SK-N-MC (cell line): ENCODE measurements at places on chromosomes 11 and 22.

DNA sequence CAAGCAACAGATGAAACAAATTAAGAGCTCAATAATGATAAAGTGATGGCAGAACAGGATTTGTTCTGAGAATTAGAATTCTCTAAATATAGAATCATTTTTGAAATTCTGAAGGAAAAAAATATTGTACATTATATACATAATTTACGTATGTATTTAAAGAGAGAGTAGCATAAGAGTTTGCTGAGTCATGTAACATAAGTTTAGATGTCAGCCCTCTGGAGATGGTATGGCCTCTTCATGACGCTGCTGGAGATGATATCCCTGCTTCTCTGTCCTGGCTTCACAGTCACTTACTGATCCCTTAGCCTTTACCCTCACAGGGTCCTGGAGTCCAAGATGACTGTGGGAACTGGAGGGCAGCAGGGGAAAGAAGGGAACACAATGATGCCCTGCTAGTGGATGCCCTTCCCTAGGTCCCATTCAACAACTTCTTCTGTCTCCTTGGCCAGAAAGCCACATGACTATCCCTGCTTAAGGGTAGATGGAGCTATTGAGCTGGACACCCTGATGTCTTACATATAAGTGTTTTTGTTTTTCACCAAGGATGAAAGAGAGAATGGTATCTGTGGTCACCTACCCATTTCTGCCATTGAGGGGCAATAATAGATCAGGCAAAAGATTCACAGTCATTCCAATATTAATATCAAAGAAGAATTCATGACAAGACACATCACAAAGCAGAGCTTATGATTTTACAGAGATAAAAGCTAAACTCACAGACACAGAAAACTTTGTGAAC is 753.1 kb downstream of the TBC1D22A start:
- DNase-seq: no peak

DNA sequence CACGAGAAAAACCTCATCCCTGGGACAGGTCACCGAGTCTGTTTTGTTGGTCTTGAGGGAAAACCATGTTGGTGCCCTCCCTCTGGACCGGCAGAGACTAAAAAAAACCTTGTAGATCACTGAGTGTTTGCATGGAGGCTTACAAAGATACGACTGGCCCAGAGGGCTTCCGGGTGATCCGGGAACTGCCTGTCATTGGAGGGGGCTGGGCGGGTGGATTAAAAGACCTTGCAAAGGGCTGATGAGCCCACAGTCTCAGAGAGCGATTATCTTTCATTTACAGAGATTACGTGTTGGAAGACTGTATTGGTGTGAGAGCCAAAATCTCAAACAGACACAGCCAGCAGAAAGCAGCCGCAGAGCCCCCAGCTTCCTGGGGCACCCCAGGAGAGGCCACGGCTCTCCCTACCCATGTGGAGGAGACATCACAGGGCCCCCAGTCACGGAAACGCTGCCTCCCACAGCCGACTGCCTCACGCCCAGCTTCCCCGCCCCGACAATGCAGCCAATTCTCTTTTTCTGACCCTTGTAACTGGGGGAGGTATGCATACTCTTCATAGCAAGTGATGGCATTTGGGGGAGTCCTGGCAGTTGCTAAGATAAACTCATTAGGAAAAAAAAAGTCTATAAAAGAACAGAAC is 426.4 kb downstream of the CTTN start:
- no peak for DNase-seq

- DNase-seq: no peak
These were observed 147.9 kb downstream of the C11orf91 start for GRCh38 chr11:33552756-33553155.

GRCh38 chr22:26751217-26751616 is 93.8 kb downstream of the MIAT start:
- DNase-seq: no peak

DNA sequence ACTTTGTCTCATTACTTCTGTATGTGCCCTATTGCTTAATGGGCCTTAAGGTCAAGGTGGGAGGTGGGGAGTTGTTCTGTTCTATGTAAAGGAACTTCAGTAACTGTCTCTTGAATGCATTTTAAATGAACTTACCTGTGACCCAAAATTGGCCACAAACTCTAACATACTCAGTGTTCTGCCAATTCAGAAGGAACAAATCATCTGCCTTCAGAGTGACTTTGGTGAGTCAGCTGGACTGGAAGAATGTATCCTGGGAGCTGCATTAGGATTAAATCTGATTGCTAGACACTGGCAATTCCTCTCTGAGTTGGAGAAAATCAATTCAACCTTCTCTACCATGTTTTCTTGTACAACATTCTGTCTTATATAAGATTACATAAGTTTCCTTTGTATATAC is 1104.8 kb downstream of the DLG2 start:
- DNase-seq: no peak

GRCh38 chr11:127631974-127632373 is 631.4 kb upstream of the KIRREL3 start:
- DNase-seq: no peak

GRCh38 chr22:43293655-43294392 is 49.3 kb downstream of the SCUBE1 start:
- DNase-seq: no peak

- no peak for DNase-seq
These were observed 812.2 kb upstream of the LUZP2 start for GRCh38 chr11:23684701-23685100.

GRCh38 chr22:36790648-36791047 is 14.7 kb upstream of the IFT27 start:
- DNase-seq: no peak

DNA sequence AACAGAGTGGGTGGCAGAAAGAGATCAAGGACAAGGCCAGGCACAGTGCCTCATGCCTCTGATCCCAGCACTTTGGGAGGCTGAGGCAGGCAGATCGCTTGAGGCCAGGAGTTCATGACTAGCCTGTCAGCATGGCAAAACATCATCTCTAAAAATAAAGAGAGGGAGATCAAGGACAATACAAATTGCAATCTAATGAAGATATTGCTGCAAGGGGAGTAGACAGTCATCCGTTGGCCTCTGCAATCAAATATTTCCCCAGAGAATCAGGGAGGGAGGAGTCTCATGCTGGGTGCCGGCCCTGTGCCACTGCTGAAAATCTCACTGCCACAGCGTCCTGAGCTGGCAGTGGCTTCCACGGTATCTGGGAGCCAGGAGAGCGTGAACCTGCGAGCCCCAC is 19.4 kb upstream of the IL17RA start:
- DNase-seq: no peak

- DNase-seq: no peak
These were observed 615.9 kb upstream of the FAT3 start for GRCh38 chr11:91608677-91609076.

DNA sequence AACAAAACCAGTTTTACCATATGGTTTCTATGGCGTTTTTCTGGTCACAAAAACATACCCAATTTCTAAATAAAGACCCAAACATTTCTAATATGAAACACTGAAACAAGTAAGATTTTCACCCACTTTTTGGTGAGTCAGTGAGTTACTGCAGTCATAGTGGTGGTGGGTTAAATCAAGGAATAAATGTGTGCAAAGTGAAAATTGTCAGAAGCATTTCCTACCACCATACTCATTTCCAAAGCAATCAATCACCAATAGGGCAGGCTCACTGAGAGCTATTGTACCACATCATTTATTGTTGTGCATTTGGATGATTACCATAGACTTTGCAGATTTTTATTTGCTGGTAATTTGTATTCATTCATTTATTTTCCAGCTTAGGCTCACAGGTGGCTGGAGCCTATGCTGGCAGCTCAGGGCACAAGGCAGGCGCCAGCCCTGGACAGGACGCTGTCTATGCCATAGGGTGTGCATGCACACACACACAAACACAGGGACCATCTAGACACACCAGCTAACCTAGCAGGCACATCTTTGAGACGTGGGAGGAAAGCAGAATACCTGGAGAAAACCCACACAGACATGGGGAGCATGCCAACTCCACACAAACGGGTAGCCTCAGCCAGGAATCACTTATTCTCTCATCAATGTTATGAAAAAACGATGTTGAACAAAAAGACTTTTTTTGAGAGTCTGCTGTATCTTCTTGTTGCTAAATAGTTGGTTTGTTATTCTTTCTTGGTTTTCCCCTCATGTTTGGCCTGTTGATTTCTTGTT is 5.1 kb downstream of the FAM118B start:
- no peak for DNase-seq

- no peak for DNase-seq
These were observed 86.6 kb downstream of the DGCR2 start for GRCh38 chr22:19035474-19036228.

GRCh38 chr11:83793310-83793709 is 507.1 kb upstream of the CCDC90B start:
- no peak for DNase-seq

GRCh38 chr11:103987629-103988594 is 48.5 kb upstream of the DDI1 start:
- no peak for DNase-seq

GRCh38 chr11:22459048-22459447 is 120.9 kb downstream of the SLC17A6 start:
- DNase-seq: no peak
